ENCODE measurements at places on chromosomes 1 and 21. TPM values are rescaled to one million over a fixed set of nuclear protein-coding genes. Genes with fewer than 3 reads are reported as not detected.

The MRPL39 gene
- 80.5 TPM for total RNA-seq

The LRRC38 gene
- total RNA-seq: not detected

The SYT6 gene
- total RNA-seq: not detected

The HOOK1 gene
- not detected for total RNA-seq

The RNF223 gene
- total RNA-seq: not detected

The CDC73 gene
- 15.0 TPM for total RNA-seq

The BNIPL gene
- total RNA-seq: not detected

The IFI44L gene
- 5.4 TPM for total RNA-seq

The SMIM1 gene
- total RNA-seq: not detected

The ARHGEF16 gene
- not detected for total RNA-seq

The SELE gene
- not detected for total RNA-seq

The BRINP3 gene
- not detected for total RNA-seq

The CCDC181 gene
- total RNA-seq: 1.2 TPM

The C1orf21 gene
- total RNA-seq: 20.1 TPM

The PLA2G2A gene
- total RNA-seq: not detected

The LINGO4 gene
- not detected for total RNA-seq

The G0S2 gene
- 31.5 TPM for total RNA-seq

The IVL gene
- not detected for total RNA-seq

The LSS gene
- 26.7 TPM for total RNA-seq

The RGS7 gene
- total RNA-seq: not detected

The ENAH gene
- 53.3 TPM for total RNA-seq

The SCAF4 gene
- total RNA-seq: 4.3 TPM

The OR10J1 gene
- not detected for total RNA-seq

The CNKSR1 gene
- 0.12 TPM for total RNA-seq

The CDA gene
- 23.9 TPM for total RNA-seq
